D721Med (cell line): ENCODE measurements at places on chromosomes 4 and X.

DNA sequence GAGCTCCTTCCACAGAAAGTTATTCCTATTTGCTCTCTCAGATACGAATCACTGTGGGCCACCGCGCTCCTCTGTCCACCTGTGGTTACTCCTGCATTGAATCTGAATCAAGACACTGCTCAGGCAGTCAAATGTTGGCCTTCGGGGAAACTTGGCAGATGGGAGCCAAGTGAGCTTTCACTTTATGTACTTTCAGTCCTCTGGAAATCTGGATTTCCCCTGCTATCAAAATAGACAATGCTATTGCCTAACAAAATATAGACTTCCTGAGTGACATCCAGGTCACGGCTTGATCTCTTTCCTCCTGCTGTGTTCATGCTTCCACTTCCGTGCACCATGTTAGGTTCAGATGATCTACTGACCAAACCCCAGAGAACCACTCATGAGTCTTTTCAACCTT is 43.8 kb downstream of the FHL1 start:
- no peak for DNase-seq

DNA sequence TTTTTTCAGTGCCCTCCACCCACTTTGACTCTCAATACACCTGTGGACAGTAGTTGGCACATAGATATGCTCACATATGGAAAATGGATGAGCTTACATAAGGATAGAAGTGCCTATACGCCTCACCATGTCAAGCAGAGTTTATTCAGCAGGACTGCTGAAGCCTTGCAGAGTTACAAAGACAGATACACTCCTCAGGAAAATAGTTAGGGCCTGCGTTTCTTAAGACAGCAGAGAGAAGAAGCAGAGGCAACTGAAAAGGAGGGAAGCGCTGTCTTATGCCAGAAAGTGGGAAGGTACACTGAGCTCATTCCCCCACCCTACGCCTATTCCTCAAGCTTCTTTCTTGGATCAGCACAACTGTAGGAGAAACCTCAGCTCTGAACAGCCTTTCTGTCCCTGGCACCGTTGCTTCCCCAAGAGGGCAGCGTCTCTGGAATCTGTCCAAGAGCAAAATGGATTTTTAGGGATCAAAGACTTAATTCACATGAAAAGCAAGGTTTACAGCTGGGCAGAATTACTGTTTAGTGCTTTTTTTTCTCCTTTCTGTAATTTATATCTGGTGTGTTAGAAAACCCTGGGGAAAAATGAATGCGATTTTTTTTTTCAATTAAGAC is 37.3 kb upstream of the MBTPS2 start:
- DNase-seq: no peak

GRCh38 chr4:23889814-23890341 is at the start of gene PPARGC1A:
Gene PPARGC1A, minus strand, starts transcription at chr4:23890047. Its CDS starts 90 bp downstream, at chr4:23889957.
- no peak for DNase-seq

- DNase-seq: no peak
Observed at GRCh38 chr4:123966990-123967769, 570.6 kb downstream of the SPRY1 start.
